ENCODE measurements at places on chromosomes 1 and 21.

GRCh38 chr1:183143576-183144315 is 42.3 kb upstream of the LAMC2 start:
- no peak for DNase-seq

DNA sequence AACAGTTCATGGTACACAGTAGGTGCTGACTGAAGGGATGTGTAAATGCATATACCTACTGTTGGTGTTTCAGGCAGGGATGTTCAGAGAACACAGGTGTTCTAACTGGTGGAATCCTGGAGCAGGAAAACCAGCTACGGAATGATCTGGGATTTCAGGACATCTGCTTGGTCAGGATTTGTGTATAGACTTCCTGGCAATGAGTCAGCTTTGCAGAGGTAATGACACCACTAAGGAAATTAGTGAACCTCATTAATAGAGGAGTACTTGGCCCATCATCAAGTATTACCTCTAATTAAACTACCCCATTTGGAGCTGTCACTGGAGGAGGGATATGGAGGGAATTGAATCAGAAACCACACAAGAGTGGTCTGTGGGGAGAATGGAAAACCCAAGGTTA is 7.3 kb downstream of the MRPL37 start:
- DNase-seq, result no peak

DNA sequence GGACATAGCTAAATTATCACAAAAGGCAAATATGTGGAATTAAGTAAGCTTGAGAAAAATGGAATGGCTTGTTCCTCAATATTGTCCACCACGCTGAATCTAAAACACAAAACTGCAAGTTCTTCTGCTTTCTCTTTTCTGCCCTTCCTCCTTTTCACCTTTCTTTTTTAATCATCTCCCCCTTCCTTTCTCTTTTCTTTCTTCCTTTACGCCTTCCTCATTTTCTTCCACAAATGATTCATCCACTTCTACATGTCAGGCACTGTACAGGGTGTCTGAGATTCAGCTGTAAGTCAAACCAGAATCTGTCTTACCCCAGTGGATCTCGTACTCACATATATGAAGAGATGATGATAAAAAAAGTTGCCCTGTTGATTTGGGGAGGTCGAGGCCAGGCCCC is 1182.5 kb downstream of the MRPL39 start:
- DNase-seq, result no peak

DNA sequence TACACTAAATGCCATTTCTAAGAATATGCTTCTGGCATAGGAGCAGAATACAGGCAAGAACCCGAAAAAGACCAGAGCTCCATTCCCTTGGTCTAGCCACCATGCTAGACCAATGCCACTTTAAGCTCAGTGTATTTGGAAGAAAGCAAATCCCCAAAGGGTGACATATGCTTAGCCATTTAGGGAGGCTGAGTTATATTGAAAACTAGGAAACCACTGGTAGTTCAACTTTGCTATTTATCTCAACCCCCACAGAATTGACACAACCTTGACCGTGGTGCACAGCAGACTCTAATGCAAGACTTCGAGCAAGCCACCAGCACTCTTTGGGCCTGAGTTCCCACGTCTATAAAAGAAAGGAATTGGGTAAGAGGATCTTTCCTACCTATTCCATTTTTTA is 167.9 kb downstream of the ADSS2 start:
- no peak for DNase-seq

GRCh38 chr1:218433744-218434143 is 88.6 kb downstream of the TGFB2 start:
- DNase-seq, result no peak

- no peak for DNase-seq
These were observed 447.4 kb downstream of the CAMTA1 start for GRCh38 chr1:7232441-7233236.

GRCh38 chr1:188433425-188433824 is 1604.7 kb downstream of the PLA2G4A start:
- DNase-seq, result no peak

GRCh38 chr1:84442256-84442655 is 36.8 kb upstream of the RPF1 start:
- DNase-seq, result peak; percentile 45

DNA sequence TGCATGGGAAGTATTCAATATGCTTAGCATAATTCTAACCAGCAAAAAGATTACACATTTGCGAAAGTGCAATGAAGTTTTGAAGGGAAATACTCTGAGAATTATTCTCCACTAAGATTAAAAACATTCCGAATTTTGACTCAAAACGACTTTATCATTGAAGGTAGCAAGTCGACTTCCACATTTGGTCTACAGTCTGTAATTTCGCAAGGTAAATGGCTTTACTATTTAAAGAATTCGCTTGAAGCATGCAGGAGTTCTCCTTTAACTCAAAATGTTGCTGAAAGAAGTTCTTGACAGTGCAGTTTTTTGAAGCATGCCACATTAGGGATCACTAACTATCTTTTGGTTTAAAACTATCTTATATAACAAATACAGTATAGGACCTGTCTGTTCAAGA is 161.0 kb upstream of the HP1BP3 start:
- no peak for DNase-seq

DNA sequence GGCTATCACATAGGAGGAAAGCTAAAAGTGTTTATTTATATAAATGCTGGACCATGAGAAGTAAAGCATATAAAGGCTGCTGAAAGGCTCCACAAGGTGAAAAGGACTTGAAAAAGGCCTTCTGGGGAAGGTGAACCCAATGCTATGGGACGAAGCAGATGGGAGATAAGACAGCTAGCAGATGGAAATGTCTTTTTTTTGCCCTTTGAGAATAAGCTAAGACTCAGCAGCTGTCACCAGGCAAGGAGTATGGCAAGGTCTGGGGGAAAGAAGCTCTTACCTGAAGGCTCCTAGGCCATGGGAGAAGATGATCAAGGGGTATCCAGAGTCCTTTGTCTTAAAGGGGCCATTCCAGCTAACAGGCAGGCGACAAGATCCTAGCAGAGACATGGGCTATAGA is 9.9 kb downstream of the PAFAH2 start:
- DNase-seq, result no peak

GRCh38 chr1:84888753-84889152 is 4.3 kb downstream of the LPAR3 start:
- no peak for DNase-seq

DNA sequence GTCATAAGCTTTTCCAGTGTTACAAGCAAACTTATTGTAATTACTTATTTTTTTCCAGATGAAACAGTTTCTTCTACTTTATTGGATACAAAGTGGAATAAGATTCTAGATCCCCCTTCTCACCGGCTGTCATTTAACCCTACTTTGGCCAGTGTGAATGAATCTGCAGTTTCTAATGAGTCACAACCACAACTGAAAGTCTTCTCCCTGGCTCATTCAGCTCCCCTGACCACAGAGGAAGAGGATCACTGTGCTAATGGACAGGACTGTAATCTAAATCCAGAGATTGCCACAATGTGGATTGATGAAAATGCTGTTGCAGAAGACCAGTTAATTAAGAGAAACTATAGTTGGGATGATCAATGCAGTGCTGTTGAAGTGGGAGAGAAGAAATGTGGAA is 95.5 kb downstream of the ZFYVE9 start:
- DNase-seq, result no peak

DNA sequence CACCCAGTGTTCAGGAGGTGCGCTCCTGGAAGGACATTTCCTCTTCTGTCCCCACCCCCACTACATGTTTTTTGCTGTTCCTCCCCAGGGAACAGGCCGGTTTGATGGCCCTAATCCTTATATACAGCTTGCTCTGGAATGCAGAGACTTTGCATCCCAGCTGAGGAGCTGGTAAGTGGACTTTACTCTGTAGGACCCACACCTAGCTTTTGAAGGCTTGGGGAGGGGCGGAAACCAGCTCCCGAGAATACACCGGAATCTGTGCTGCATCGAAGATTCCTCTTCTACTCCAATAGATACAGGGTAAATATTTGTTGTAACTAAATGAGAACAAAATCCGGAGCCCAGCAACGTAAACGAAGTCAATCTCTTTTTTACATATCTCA is 1.2 kb upstream of the CGN start:
- no peak for DNase-seq

GRCh38 chr1:5966543-5967205 is 25.6 kb downstream of the NPHP4 start:
- no peak for DNase-seq

Data from NCI-H1105 treated with DMSO at 0.1 percent for 48 hours (cell line).